ENCODE measurements at places on chromosomes 12 and 14.

GRCh38 chr12:10186299-10186698 is 7.5 kb downstream of the TMEM52B start:
- DNase-seq = no peak

- no peak for DNase-seq
Measured at GRCh38 chr12:104886418-104887401, 71.4 kb downstream of the SLC41A2 start.

- no peak for DNase-seq
Measured at GRCh38 chr12:119052001-119052400, 70.7 kb downstream of the SRRM4 start.

DNA sequence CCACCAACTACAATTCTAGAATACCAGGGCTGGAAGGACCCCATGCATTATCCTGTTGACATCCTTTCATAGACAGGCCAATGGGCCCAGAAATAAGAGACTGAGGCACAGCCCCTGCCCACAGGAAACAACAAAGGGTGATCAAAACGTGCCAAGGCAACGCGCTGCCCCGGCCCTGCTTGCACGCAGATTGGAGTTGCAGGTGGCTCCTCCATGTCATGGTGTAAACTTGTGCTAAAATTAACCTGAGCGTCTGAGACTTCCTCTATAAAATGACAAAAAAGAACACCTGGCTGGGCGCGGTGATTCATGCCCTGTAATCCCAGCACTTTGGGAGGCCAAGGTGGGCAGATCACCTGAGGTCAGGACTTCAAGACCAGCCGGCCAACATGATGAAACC is 30.1 kb downstream of the SPRING1 start:
- DNase-seq = no peak

DNA sequence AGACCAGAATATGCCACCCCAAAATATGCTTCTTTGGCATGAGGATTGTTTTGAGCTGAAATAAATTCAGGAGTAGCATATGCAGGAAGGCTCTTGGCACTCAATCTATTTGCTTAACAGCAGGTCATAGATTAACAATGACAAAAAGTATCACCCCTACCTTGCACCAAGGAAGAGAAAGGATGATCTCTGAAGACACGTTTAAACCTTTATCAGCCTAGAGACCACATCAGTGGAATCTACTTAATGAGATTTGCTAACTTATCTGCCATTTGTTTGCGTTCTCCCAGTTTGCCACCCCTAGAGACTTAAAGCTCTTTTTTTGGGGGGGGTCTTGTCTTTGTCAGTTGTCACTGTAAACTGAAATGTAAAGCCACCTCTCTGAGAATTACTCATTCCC is 1278.7 kb upstream of the USP15 start:
- DNase-seq = no peak

GRCh38 chr12:42039176-42039575 is 105.5 kb downstream of the GXYLT1 start:
- no peak for DNase-seq
